Activated CD4-positive, alpha-beta T cell treated with anti-CD3 and anti-CD28 coated beads, Interleukin-2, amount 10 ng/mL, durations not matched to agents 24 days and 14 days (primary cell): ENCODE measurements at places on chromosomes 3 and 15.

GRCh38 chr3:140704733-140705132 is 26.9 kb downstream of the TRIM42 start:
- DNase-seq = no peak

DNA sequence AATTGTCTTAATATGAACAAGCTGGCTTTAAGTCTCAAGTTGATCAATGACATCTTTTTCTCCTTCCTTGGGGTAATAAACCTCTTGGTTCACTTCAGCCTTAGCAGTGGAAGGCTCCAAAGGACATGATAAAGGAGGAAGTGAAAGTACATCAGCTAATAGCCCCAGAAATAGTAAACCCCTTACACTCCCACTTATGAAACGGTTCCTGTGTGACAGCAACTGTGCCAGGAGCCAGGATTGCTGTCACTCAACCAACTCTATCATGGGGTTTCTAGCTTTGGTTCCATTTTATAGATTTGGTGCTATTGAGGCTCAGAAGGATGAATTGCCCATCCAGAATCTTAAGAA is 216.7 kb downstream of the ABHD5 start:
- no peak for DNase-seq

- no peak for DNase-seq
Measured at GRCh38 chr3:123229145-123229544, 27.4 kb downstream of the SEC22A start.

- DNase-seq = no peak
Measured at GRCh38 chr15:81146006-81146405, 11.9 kb downstream of the CFAP161 start.

GRCh38 chr3:149934524-149934923 is 36.2 kb downstream of the PFN2 start:
- no peak for DNase-seq
